Sigmoid colon (tissue), 7 donors: ENCODE measurements at places on chromosomes 6 and 20. TPM values are rescaled to one million over a fixed set of nuclear protein-coding genes. Genes with fewer than 3 reads are reported as not detected.

GRCh38 chr6:47292944-47293343, 16.8 kb downstream of the TNFRSF21 start:
- DNase-seq: no peak

The CRISP2 gene
- not detected for total RNA-seq

GRCh38 chr6:144749263-144749662, 464.1 kb downstream of the UTRN start:
- DNase-seq: no peak

- no peak for DNase-seq
Measured at GRCh38 chr6:100504786-100505737, 40.3 kb upstream of the SIM1 start.

- peak; percentile 70 for DNase-seq
Measured at GRCh38 chr6:160534050-160534696, 129.9 kb downstream of the LPA start.

DNA sequence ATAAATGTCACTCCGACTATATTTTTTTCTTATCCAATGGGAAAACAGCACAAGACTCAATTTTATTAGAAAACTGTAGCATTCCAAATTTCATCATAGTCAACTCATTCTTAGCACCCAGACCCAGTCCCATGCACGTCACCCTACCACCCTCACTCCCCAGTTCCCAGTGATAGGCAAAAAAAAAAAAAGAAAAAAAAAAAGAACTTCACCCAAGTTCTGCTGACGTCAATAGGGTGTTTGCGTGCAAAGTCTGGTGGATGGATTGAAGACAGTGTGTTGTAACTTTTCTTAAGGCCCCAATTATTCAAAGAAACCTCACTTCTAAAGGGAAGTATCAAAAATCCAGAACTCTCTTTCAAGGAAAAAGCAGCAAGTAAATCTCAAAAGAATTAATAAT, 213.9 kb upstream of the PRDM1 start:
- DNase-seq: peak; percentile 68
